ENCODE measurements at places on chromosomes 12 and 14. TPM values are rescaled to one million over a fixed set of nuclear protein-coding genes. Genes with fewer than 3 reads are reported as not detected.

Gene TAS2R19
- total RNA-seq = 26.3 TPM

Gene HOXC10
- not detected for total RNA-seq

Gene MYF6
- 0.64 TPM for total RNA-seq

Gene ADIPOR2
- 33.8 TPM for total RNA-seq

Gene KRT73
- not detected for total RNA-seq

Gene MSRB3
- 7.0 TPM for total RNA-seq

Gene NANOG
- 0.27 TPM for total RNA-seq

Gene PLCZ1
- total RNA-seq = 0.82 TPM

Gene MUCL1
- not detected for total RNA-seq

Gene KCNMB4
- total RNA-seq = 19.7 TPM

Gene KRT82
- not detected for total RNA-seq

Gene ESRRB
- total RNA-seq = 8.3 TPM

Gene TRPV4
- 0.27 TPM for total RNA-seq
